ENCODE measurements at places on chromosomes 13 and 19.

DNA sequence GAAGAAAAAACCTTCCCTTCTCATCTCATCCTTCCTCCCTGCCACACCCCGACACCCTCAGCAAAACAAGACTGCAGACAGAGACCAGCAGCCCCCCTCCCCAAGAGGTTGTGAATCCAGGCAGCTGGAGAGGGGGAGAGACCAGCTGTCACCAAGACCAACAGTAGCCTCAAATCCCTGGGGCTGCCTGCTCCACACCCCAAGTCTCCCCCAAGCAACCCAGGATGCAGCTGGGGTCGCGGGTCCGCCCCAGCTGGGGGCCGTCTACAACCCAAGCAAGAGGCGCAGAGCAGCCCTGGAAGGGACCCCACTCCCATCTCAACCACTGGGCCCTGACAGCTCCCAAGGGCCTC is 7.1 kb downstream of the KLF16 start:
- DNase-seq = no peak

GRCh38 chr13:33773790-33774462 is 44.0 kb upstream of the RFC3 start:
- DNase-seq = no peak

- no peak for DNase-seq
Observed at GRCh38 chr13:69324090-69324886, 783.3 kb upstream of the ATXN8OS start.

GRCh38 chr13:100514788-100515409 is 73.7 kb downstream of the GGACT start:
- DNase-seq = peak; percentile 30

DNA sequence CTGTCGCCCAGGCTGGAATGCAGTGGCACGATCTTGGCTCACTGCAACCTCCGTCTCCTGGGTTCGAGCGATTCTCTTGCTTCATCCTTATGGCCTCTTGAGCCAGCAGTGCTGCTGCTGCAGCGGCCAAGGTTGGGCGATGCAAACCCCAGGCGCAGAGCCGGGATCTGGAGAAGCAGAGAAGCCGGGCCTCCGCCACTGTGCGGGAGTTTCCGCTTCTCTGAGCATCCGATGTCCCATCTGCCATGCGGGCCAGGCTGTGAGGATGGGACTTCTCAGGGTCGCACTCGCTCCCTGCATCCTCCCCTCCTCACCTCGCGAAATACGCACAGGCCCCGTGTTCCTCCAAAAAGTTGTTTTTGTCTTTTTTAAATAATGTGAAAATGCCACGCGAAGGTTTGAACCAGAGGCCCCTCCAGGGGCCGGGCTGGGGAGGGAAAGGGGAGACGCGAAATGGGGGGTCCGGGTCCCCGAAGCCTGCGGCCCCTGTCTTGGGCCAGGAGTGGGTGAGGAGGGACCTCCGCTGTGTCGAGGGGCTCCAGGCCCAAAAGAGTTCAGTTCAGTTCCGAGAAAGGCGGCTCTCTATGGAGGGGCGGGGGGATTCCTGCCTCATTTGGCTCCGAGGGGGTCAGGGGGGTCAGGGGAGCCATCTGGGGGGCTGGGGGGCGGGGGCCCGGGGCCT is 15.9 kb downstream of the CYTH2 start:
- DNase-seq = no peak

DNA sequence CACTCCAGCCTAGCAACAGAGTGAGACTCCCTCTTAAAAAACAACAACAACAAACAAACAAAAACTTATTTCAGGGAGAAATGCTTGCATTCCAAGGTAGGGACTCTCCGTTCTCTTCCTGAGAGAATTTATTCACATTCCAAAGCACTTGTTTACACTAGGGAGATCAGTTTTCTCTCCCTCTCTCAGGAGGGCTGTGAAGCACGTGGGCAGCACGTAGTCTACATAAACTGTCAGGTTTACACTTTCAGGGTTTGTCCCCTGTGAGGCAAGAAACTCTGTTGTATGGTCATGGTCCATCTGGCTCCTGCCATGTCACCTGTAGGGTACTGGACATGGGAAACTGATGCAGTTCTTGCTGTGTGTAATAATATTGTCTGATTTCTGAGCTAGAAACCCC is 31.6 kb downstream of the WDR87 start:
- no peak for DNase-seq

GRCh38 chr13:113096745-113097305 is 8.8 kb upstream of the F7 start:
- no peak for DNase-seq
